ENCODE measurements at places on chromosomes 1 and 21.

GRCh38 chr1:202750761-202751160 is 40.5 kb upstream of the SYT2 start:
- no peak for DNase-seq

DNA sequence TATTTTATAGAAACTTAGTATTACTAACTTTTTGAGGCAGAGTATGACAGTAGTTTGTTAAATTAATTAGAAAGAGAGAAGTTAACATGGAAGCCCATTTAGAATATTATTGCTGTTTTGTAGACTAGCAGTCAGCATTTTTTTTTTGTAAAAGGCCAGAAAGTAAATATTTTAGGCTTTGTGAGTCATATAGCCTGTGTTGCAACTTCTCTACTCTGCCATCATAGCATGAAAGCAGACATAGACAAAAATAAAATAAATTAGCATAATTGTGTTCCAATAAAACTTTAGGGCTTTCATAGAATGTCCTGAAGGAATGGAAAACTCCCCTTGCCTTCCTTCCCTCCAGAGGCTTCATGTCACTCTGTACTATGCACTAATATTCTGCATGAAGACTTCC is 12.3 kb upstream of the RGS4 start:
- no peak for DNase-seq

DNA sequence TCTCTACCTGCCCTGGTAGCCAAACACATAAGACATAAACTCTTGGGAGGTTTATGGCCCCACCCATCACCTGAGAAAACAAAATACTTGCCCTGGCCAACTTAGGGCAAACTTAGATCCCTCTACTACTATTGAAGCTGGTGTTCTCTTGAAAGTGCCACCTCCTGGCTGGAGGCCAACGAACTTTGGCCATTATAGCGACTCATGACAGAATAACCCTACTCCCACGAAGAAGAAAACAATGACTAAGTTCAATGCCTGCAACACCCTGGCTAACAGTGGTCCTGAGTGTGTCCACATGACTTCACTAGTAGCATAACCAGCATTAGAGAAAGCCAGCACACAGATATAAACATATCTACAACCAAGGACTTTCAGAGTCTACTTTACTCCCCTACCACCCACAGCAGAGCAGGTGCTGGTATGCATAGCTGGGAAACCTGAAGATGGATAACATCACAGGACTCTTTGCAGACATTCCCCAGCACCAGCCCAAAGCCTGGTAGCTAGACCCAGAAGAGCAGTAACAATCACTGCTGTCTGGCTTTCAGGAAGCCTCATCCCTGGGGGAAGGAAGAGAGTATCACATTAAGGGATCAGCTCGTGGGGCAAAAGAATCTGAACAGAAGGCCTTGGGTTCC is 81.0 kb downstream of the SLC30A10 start:
- DNase-seq: no peak

GRCh38 chr1:1760345-1760650 is 18.0 kb downstream of the NADK start:
- DNase-seq: no peak

GRCh38 chr1:153498746-153499145 is 37.0 kb downstream of the S100A6 start:
- no peak for DNase-seq

- DNase-seq: no peak
Observed at GRCh38 chr1:51843948-51844347, 34.6 kb downstream of the NRDC start.

- DNase-seq: no peak
Observed at GRCh38 chr1:99540744-99541143, 105.2 kb upstream of the PALMD start.

GRCh38 chr1:46370214-46370633 is 23.9 kb upstream of the FAAH start:
- DNase-seq: no peak

- DNase-seq: no peak
Observed at GRCh38 chr1:166701603-166702100, 137.6 kb upstream of the POGK start.

DNA sequence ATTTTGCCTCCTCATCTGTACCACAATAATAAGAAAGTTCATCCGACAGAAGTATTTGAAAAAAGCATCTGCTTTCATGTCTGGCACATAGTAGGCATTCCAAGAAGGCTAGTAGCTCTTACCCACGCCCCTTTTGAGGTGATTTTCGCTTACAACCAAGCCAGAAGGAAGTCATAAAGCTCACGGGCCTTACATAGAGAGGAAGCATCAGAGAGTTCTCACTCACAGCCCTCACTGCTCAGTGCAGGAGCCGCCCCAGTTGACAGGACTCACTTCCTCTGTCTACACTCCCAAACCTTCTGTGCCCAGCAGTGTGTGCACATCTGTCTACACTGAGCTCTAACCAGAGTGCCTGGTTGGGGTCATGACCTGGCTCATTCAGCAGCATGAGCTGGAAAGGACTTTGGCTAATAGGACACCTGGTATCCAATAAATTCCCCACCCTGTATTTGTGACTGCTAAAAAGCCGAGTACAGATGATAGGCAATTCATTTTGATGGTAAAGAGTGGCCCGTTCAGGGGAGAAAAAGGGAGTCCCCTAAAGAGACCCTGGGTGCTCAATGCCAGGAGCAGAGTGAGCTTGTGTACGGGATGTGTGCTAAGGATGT is 36.8 kb upstream of the DUSP10 start:
- no peak for DNase-seq

GRCh38 chr21:31326522-31327242 is 17.4 kb downstream of the TIAM1 start:
- DNase-seq: no peak

DNA sequence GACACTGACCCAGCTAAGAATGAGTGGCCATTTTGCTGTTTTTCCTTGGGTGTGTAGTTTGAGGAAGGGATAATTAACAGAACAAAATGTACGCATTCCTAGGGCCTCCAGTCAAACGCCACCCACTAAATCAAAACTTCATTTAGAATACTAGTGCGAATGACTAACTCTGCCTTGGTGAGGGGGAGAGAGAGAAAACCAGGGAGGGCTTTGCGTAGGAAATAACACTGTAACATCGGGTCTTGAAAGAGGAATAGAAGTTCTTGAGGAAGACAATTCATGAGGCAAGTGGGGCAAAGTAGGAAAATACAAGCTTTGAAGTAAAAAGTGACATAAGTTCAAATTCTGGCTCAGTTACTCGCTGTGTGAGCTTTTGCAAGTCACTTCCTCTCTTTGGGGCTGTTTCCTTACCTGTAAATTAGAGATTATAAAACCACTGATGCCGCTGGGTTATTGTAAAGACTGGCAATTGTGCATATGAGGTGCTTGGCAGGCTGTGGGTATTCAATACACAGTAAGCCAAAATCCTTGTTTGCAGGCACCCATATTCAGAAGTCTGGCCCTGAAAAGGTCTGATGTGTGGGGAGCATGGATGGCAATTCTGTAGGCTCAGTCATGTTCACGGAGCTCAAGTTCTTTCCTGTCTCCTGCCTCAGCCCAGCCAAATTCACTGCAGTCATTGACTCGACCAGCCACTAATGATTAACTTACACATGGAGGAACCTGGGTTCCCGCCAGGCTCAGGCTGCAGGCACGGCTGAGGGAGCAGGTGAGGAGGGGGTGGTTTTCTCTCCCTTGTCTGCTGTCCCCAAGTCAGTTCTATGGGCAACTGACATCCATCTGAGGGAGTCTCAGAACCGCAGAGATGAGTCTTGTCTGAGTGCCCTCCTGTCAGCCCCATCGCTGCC is 140.3 kb upstream of the CSF3R start:
- DNase-seq: no peak
